ENCODE measurements at places on chromosomes 6 and 20. TPM values are rescaled to one million over a fixed set of nuclear protein-coding genes. Genes with fewer than 3 reads are reported as not detected.
A peak's percentile ranks its signal among the peaks of the same experiment; 100 is the strongest.

DNA sequence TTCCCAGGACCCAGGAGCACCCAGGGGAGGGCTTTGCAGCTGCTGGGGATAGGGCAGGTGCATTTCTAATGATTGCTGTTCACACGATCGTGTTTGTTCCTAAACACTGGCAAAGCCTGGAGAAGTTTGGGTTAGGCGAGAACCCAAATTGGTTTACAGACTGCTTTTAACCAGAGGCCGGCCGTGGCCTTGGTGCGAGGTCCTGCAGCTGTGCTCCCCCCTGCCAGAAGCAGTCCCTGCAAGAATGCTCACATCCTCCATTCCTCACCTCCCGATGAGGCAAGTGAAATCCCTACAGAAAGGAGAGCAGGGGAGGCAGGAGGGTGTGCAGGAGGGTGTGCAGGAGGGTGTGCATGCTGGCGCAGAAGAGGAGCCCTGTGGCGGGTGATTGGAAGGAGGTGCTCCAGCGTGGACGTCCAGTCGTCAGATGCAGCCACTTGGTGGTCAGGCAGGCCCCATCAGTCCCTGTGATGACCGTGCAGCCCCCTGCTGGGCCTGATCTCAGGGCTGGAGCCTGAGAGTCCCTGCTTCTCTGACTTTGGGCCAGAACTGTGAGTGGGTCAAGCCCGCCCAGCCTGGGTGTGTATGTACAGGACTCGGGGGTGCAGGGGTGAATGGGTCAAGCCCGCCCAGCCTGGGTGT, 55.7 kb upstream of the FRMD1 start:
- H3K27me3 ChIP-seq = no peaks in the 10 kb centered on the region
- no peaks in the 10 kb centered on the region for H3K36me3 ChIP-seq
- H3K4me3 ChIP-seq = no peak overlapping the region
- peaks cover 11% of the 10 kb centered on the region for H3K4me1 ChIP-seq

GRCh38 chr6:169969372-169970099, 218.1 kb downstream of the ERMARD start:
- DNase-seq = no peak
- H3K27me3 ChIP-seq = no peaks in the 10 kb centered on the region
- H3K27ac ChIP-seq = no peak overlapping the region

DNA sequence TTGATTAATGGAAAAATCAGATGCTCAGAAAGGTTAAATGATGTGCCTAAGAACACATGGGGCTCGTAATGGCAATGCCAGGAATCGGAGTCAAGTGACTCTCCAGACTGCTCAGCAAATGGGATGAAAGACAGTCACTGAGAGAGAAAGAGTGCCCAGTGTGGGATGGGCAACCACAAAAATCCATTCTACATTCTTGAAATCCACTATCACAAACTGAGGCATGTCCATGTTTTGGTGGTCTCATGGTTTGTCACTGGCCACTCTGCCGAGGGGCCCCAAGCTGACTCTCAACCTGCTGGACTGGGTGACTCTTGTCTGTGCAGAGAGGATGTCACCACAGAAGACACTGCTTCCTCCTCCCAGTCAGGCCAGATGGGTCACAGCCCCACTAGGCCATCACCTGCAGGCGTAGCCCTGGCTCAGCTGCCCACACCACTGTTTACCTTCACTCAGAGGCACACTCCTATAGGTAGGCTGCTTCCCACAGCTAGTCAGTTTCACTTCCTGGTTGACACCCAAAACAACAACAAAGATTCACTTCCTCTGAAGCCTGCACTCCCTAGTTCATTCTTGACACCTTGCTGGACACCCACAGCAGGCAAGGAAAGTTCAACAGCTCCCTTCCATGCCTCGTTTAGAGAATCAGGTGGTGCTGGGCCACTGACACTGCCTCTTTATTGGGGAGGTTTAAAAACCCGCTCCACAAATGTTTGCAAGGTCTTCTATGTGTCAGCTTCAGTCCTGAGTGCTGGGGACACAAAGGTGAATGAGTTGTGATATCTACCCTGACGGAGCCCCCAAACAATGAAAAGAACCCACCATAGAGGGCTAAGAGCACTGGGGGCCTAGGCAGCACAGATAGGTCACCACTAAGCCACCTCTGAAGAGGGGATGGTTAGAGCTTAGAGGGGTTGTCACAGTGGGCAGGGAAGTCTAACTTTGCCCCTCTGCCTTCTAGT, 21.7 kb downstream of the MAP1LC3A start:
- H3K4me3 ChIP-seq = no peak overlapping the region
- peak; percentile 72 for DNase-seq
- H3K27ac ChIP-seq = peak overlapping the region; percentile 85
- H3K27me3 ChIP-seq = no peaks in the 10 kb centered on the region

- H3K27me3 ChIP-seq = no peaks in the 10 kb centered on the region
- no peak overlapping the region for H3K4me3 ChIP-seq
- no peak overlapping the region for H3K27ac ChIP-seq
- peaks cover 18% of the 10 kb centered on the region for H3K4me1 ChIP-seq
These were observed 3.2 kb upstream of the SIRPB2 start for GRCh38 chr20:1494436-1494835.

GRCh38 chr6:35386989-35387388, 44.6 kb downstream of the PPARD start:
- DNase-seq = no peak
- H3K27ac ChIP-seq = no peak overlapping the region
- H3K36me3 ChIP-seq = no peaks in the 10 kb centered on the region
- no peak overlapping the region for H3K4me3 ChIP-seq

DNA sequence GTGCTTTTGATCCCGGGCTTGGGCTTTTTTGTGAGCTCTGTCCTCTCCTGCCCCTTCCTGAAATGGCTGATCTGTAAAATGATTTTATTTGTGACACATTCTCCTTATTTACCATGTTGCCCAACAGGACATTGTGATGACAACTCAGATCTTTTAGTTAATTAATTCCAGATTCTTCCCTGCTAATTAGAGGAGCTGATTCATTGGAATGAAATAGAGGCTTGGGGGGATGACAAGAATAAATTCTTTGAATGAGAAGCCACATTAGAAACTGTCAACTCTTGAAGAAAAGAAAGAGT, 26.1 kb upstream of the GABRR1 start:
- DNase-seq = no peak
- H3K4me3 ChIP-seq = no peak overlapping the region
- no peaks in the 10 kb centered on the region for H3K4me1 ChIP-seq
- no peaks in the 10 kb centered on the region for H3K27me3 ChIP-seq
- no peak overlapping the region for H3K27ac ChIP-seq
- H3K36me3 ChIP-seq = no peaks in the 10 kb centered on the region

DNA sequence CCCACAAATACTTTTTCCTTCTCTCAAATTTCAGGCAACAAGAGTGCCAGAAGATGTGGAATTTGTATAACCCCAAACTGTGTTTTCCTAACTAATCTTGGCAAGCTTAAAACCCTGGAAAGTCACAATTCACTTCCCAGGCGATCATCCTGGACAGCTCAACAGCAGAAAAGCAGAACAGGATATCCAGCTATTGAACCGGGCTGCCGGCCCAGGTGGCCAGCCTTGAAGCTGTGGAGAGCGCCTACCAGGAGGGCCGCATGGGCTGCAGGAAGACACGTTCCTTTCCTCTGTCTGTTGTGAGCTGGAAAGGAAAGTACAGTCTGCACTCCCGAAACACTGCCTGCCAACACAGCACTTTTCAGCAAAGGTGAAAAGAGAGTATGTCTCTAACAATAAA, 719.7 kb upstream of the MARCKS start:
- H3K27me3 ChIP-seq = no peaks in the 10 kb centered on the region
- no peaks in the 10 kb centered on the region for H3K4me1 ChIP-seq
- no peak overlapping the region for H3K4me3 ChIP-seq
- DNase-seq = no peak

GRCh38 chr6:3252861-3253596, 5.7 kb upstream of the PSMG4 start:
- H3K4me3 ChIP-seq = no peak overlapping the region
- no peak overlapping the region for H3K27ac ChIP-seq
- H3K27me3 ChIP-seq = no peaks in the 10 kb centered on the region

DNA sequence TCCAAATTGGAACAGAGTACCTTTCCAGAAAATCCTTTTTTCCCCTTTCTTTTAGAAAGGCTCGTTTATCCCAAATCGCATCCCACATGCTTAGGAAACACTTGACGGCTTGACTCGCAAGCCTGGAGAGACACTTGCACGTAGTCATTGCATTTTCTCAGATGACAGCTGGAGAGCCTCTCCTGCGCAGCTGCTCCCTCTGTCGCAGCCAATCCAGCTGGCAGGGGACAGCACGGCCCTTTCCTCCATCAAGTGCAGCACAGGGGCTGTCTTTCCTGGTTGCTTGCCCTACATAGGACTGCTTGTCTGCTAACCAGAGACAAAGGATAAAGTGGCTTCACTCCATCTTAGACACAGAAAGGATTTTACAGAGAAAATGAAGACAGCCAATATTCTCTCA, 77.6 kb upstream of the RGS17 start:
- DNase-seq = no peak
- no peaks in the 10 kb centered on the region for H3K27me3 ChIP-seq
- H3K4me1 ChIP-seq = no peaks in the 10 kb centered on the region
- no peak overlapping the region for H3K27ac ChIP-seq
- no peak overlapping the region for H3K4me3 ChIP-seq
- no peaks in the 10 kb centered on the region for H3K36me3 ChIP-seq

Gene PNLDC1
- total RNA-seq = not detected

DNA sequence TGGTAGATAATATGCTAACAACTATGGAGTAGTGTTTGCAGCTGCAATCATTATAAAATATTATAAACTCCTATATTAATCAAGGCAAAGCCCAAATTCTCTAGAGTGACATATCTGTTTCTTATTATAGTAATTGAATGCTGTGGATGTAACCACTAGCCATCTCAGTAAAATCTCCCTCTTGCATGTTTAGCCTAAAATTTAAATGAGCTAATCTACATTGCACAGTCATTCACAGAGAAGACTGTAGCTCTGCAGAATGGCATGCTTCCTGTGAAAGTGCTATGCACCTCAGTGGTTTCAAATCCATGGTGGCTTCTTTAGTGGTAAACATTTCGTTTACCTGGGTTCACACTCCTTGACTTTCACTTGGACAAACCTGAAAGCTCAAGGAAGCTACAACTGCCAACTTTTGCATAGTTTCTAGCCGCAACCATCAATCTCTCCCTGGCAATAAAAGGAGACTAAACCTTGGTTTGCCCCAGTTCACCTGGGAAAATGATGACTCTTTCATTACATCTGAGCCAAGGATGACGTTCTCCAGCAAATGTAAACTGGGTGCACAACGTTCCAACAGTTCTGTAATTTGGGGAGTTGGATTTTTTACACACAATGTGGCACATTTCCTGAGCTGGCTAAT, 47.2 kb downstream of the FILIP1 start:
- no peaks in the 10 kb centered on the region for H3K27me3 ChIP-seq
- no peak overlapping the region for H3K4me3 ChIP-seq
- no peak overlapping the region for H3K27ac ChIP-seq
- DNase-seq = no peak
- H3K36me3 ChIP-seq = no peaks in the 10 kb centered on the region

Gene SOX4
- 11.5 TPM for total RNA-seq

All from vagina (tissue), 2 donors.